ENCODE measurements at places on chromosomes 3 and 15.

DNA sequence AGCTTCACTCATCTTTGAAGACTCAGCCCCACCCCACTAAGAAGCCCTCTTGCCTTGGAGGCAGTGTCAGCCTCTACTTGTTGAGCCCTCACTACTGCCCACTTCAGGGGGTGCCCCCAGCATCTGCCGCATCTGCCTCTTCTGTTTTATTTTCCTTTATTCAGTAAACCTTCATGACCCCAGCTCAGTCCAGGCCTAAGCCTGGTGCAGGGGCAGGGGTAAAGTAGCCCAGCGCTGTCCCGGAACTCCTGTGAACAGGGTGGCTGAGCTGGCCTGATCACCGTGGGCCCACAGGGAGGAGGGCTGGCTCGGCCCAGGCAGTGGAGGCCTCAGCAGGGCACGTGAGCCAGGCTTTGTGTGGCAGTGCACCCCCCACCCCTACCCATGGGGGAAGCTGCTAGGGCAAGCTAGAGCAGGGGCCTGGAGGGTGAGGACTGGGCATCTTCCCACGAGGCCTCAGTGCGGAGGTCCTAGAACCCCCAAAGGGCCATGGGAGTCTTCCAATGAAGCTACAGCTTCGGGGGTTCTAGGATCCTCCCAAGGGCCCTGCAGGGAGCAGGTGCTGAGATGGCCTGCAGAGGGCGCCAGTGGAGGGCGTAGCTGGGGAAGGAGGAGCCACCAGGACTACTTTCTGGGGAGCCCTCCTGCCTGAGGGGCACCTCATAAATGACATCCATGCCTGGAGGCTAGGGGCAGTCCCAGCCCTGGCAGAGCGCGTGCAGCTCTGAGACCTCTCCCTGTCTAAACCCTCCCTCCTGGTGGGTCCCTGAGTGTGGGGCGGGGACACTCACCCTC is 36.0 kb downstream of the TSPAN3 start:
- DNase-seq: no peak

GRCh38 chr3:100113723-100114412 is 433 bp downstream of the FILIP1L start:
- no peak for DNase-seq

GRCh38 chr15:58135511-58136174 is 2.5 kb upstream of the AQP9 start:
- no peak for DNase-seq

GRCh38 chr3:99625643-99626416 is 12.6 kb upstream of the COL8A1 start:
- DNase-seq: no peak

DNA sequence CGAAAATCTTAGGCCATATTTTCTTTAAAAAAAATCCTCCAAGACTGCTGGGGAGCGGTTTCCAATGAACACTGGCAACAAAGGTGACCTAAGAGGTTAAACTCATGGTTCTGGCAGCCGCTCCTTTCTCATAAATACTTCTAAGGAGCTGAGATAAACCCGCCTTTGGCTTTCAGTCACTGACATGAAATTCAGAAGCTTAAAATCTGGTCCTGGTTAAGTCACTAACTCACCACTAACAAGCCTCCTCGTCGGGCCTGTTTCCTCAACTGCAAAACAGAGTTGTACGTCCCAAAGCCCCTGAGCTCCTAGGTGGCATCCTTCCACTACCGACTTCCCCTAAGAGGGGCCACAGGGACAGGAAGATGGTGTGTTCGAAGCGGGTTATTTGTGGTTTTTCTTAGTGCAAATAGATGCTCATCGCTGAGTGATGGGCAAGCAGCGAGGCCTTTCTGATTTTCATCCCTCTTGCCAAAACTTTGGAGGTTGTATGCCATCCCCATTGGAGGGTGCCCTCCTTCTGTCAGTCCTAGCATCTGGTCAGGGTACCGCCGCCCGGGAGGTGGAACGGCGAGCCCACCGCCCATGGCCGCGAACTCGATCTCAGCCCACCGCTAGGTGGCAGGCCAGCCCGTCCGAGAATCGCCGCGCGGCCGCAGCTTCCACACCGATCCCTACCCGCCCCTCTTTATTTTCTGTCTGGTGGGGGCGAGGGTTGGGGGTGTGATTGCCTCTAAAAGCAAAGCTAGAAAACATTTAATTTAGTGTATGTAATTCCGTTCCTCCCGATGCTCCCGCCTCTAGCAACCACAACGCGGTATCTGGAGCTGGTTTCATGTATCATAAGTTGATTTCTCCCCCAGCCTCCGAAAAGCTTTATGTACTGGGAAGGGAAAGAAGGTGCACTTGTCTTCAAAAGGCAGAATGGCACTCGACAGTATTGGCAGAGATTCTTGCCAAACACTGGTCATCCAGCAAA is 4.6 kb downstream of the BCL6 start:
- peak; percentile 65 for DNase-seq

GRCh38 chr3:186427627-186428281 is 65.7 kb upstream of the DGKG start:
- no peak for DNase-seq

DNA sequence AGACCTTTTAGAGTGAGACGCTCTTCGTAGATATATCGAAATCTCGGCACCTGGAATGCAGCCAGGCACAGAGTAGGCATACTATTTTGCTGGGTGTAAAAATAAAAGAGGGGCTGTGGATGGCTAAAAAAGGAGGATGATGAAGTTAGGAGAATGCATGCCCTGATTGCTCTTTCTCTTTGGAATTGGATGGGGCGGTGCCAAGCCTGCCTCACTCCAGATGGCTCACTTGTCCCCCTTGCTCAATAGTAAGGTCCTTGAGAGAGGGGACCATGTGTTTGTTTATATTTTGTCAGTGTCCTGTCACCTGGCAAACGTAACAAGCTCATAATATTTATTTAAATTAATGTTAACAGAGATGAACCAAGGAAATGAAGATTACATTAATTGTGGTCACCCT is 33.0 kb downstream of the SNRK start:
- no peak for DNase-seq

DNA sequence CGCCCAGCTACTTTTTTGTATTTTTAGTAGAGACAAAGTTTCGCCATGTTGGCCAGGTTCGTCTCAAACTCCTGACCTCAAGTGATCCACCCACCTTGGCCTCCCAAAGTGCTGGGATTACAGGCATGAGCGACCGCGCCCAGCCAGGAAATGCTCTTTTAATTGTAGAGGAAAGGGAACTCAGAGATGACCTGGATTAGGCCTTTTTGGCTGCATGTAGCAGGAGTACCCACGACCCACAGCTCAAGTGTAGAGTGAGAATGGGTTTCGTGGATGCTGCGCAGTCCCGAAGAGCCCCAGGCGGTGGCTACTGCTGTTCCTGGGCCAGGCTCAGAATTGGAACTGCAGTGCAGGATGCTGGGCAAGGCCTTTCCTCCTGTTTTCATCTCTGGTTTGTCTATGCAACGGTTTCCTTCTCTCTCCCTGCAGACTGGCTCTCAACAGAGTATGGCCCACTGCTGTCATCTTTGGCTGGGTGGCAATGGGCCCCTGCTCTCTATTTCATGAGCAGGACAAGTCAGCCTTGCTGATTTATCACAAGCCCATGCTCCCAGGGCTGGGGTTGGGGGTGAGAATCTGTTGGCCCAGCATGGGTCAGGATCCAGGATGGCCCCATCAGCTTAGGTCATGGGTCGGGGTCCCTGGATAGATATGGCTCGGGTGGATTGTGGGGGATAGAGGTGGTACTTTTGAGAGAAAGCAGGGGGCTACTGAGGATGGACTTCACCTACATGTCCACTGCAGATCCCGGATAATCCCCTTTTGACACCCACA is 51.2 kb downstream of the GASK1A start:
- DNase-seq: no peak

DNA sequence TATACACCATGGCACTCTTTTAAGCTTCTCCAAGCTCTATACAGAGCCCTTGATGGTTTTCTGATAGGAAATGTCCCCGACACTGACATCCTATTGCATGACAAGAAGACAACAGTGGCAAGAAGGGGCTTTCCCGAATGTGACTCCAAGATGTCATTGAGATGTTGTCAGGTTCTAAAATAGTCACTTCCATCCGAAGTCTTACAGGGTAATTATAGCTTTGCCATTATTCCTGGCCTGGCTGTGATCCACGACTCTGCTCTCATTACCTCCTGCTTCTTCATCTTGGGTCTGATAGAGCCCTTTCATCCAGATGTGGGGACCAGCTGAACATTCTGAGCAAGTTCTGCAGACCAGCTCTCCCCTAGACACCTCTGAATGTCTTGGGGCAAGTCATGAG is 40.6 kb upstream of the ADAMTS9 start:
- DNase-seq: no peak

GRCh38 chr3:170356596-170357175 is 829 bp upstream of the SKIL start:
- peak; percentile 40 for DNase-seq

Data from activated T-helper 9 cell treated with anti-CD3 and anti-CD28 coated beads, Interleukin-2, amount 50 U/mL, for 16 hours (primary cell).